KBM-7 (cell line): ENCODE measurements at places on chromosomes 1 and 21.
A peak's percentile ranks its signal among the peaks of the same experiment; 100 is the strongest.

- DNase-seq = no peak
Observed at GRCh38 chr1:65524931-65525265, 104.4 kb downstream of the LEPR start.

- DNase-seq = no peak
Observed at GRCh38 chr1:27117733-27118439, 37.0 kb downstream of the SLC9A1 start.

DNA sequence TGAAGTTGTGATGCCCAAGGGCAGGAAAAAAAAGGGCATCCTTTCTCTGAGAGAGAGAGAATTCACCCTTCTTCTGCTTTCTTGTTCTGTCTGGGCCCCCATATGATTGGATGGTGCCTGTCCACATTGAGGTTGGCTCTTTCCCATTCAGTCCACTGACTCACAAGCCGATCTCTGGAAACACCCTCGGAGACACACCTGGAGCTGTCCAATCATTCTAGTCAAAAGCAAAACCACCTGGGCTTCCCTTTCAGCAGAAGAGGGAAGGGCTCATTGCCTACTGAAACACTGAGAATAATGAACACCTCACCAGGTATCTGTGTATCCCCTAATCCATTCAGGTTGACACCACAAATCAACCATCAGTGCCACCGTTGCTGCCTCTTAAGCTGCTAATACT, 103.7 kb upstream of the GNG12 start:
- no peak for DNase-seq

- DNase-seq = peak; percentile 69
Observed at GRCh38 chr1:105872817-105873216, 1183.7 kb upstream of the PRMT6 start.

DNA sequence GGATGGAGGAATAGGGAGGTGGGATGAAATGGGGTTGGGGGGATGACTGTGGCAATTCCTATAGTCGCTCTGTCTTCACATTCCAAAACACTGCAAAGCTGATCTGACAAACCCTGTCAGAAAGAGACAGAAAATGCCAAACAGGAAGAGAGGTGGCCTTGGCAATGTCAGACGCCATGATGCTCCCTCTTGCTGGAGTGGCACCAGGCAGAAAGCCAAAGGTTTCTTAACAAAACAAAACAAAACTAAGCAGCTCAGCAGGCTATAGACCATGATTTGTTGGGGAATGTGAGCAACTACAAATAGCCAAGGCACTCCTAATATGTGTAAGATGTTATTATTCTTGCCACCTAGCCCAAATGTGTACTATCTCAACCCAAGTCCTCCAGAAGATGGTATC, 42.9 kb upstream of the PLA2G2C start:
- DNase-seq = no peak

DNA sequence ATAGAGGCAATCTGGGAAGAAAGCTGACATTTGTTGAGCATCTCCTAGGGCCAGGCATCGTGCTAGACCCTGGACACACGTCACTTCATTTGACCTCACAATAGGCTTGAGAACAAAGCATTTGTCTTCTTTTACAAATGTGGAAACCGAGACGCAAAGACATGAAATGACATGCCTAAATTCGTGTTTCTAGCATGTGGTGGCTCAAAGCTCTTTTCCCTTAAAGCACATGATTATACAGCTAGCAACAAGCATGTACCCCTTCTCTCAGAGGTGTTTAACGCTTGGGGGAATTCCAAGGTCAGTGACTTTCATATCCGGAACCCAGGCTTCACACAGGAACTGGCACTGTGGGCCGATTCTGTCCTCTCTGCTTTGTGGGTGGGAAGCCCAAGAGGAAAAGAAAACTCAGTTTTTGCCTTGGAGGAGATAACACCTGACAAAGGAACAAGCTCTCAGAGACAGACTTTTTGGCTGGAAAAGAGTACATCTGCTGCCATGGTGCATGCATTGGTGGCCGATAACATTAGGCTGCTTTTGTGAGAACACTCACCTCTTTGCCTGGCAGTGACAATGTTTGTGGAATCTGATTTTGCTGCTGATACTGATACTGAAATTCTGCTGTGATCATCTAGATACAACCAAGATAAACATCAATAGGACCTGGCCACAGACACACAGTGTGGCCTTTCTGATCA, 15.4 kb upstream of the CD2 start:
- DNase-seq = no peak

GRCh38 chr21:43369124-43369523, 57.8 kb downstream of the SIK1 start:
- DNase-seq = no peak

DNA sequence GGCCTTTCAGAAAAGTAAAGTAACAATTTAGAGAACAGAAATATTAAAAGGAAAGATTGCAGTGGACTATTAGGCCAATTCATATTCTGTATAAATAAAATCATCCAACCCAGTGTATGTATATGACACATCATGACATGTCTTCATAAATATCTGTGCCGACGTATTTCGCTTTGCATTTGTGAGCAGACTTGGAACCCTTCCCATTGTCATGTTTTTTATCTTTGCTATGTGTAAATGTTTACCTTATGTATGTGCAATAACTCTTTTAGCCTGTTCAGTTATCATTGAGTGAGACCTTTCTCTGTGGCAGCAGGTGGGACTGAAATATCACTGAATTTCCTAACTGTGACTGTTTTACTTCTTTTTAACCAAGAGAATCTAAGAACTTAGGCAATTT, 58.0 kb upstream of the FAM3B start:
- DNase-seq = no peak

GRCh38 chr1:93549811-93550210, 101.9 kb downstream of the FNBP1L start:
- peak; percentile 59 for DNase-seq
